Amniotic stem cell (primary cell): ENCODE measurements at places on chromosomes 2 and 18.
A peak's percentile ranks its signal among the peaks of the same experiment; 100 is the strongest.

DNA sequence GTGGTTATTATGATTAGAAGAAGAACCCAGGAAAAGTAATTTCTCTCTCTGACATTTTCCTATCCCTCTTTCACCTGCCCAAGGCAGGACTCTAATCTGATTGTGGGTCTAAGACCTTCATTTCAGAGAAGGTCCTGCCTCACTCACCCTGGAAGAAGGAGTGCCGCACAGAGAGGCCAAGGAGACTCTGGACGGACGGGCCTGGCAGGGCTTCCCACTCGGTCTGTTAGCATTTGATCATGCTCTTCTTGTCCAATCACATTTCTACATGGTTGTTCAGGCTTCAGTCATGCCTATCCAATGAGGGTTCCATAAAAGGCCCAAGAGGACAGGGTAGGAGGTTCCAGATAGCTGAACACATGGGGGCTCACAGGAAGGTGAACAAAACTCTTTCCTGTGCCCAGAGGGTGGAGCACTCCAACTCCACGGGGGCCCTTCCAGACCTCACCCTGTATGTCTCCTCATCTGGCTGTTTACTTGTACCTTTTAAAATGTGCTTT lies 27.0 kb downstream of the ZNF892 start:
- no peak for DNase-seq

- DNase-seq: no peak
These were observed 50.3 kb downstream of the SS18 start for GRCh38 chr18:26040051-26040656.

GRCh38 chr2:223203971-223204929 lies 152.3 kb downstream of the KCNE4 start:
- no peak for DNase-seq

- DNase-seq: no peak
These were observed 202.9 kb upstream of the TNP1 start for GRCh38 chr2:217062768-217063167.

- DNase-seq: peak; percentile 79
These were observed 182.0 kb downstream of the TCF4 start for GRCh38 chr18:55405893-55406406.

DNA sequence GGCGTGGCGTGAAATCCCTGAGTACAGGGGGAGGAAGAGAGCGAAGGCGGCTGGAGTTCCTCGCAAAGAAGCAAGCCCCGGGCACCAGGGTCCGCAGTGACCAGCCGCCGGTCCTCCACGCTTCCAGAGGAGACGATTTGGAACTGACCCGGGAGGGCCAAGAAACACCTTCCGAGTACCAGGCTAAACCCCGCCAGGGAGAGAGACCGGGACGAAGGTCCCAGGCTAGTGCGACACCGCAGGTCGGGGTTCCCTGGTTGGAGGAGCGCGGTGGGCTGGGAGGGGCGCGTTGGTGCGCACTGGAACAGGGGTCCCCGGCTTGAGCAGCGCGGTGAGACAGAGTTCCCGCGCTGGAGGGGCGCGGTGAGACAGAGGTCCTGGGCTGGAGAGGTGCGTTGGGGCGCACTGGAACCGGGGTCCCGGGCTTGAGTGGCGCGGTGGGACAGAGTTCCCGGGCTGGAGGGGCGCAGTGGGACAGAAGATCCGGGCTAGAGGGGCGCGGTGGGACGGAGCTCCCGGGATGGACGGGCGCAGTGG lies 901 bp downstream of the WDFY1 start:
- no peak for DNase-seq

- no peak for DNase-seq
These were observed 156.6 kb upstream of the ETAA1 start for GRCh38 chr2:67240507-67240906.

DNA sequence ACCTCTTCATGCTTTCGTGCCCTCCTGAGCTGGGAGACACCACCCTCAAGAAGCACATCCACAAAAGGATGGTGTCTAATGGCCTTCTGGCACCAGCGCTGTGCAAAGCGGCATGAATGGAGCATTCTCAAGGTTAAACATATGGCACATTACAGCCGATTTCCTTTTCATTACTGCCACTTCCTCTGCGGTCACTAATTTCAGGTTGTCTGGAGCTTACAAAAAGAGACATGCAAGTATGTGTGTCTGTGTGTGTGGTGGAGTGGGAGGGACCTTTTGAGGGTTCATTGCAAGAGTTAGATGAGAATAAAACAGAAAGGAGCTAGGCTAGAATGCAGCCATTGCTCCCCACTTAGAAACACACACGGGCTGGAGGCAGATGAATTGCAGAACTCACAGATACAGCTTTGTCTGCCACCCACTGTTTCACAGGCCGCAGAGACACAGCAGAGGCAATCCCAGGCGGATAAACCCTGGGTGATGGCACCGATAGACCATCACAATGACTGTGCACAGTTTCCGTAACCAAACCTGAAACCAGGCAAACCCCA lies 76.0 kb downstream of the TGIF1 start:
- DNase-seq: no peak

- DNase-seq: no peak
These were observed 27.2 kb downstream of the ASXL3 start for GRCh38 chr18:33605250-33605649.

DNA sequence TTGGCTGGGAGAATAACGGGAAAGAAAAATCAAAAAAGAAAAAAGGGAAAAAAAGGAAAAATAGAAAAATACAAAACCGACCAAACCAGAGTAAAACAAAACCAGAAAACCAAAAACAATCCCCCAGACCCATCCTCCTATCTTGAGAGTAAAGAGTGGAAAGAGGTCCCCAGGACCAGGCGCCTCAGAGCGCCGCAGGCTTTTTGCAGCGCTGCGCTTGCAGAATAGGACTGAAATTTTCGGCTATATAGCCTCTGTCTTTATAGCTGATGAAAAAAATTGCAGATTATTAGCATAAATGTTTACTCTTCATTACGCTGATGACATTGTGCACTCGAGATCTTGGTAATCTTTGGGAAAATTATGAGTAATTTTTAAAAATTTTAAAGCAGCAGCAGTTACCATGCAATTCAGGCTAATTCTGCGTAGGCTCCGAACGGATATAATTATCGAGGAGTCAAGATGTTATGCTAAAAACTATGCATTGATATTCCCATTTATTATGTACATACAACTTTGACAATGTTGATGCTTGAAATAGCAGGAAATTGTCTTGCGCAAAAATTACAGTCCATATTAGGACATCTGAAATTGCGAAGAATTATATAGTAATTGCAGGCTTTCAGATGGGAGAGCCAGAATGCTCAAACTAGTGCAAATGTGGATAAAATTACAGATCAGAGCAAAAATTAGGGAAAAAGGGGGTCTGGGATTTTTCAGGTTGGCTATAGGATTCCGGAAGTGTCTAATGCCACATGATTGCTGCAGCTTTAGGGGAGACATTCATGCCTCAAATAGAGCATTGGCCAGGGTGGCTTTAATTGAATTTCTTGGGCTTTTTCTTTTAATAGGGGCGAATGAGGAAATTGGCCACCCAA lies 8.3 kb downstream of the DLX1 start:
- DNase-seq: no peak

DNA sequence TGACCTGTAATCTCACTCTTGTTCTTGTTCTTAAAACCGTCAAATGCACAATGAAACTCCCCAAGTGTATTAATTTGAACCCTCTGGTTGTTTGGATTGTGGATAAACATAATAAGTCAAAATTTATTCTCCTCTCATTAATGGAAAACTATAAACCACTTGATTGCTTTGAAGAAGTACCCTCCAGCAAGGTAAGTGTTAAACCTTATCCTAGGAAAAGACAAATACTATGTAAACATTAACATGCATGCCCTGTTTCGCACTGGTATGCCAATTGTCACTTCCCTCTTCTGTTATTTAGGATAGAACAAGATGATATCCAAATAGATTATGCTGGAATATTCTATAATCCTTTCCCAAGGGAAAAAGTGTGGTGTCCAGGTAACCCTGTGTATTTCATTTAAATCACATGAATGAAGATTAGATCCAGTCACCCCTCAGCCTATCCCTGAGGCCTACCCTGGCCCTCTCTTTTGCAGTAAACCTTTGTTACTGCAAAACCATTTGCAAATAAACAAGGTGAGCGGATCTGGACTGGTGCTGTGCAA lies 1.3 kb downstream of the ADI1 start:
- no peak for DNase-seq

- DNase-seq: no peak
These were observed 39.3 kb downstream of the TSHZ1 start for GRCh38 chr18:75249672-75250470.

DNA sequence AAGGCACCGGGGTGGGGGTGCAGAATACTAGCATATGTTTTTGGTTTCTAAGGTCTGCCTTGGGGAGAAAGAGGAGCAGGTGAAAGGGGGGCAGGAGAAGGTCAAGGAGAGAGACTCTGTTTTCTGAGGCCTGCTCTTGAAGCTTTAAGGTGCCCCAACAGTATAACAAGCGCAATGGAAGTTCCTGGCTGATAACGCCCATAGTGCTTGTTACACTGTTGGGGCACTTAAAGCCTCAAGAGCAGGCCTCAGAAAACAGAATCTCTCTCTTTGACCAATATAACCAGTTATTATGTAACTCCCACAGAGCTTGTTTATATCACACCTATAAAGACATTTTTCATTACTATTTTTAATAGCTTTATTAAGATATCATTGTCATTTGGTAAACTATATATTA lies 16.5 kb downstream of the OXER1 start:
- DNase-seq: no peak

- no peak for DNase-seq
These were observed 155.2 kb downstream of the IRS1 start for GRCh38 chr2:226644399-226644865.

DNA sequence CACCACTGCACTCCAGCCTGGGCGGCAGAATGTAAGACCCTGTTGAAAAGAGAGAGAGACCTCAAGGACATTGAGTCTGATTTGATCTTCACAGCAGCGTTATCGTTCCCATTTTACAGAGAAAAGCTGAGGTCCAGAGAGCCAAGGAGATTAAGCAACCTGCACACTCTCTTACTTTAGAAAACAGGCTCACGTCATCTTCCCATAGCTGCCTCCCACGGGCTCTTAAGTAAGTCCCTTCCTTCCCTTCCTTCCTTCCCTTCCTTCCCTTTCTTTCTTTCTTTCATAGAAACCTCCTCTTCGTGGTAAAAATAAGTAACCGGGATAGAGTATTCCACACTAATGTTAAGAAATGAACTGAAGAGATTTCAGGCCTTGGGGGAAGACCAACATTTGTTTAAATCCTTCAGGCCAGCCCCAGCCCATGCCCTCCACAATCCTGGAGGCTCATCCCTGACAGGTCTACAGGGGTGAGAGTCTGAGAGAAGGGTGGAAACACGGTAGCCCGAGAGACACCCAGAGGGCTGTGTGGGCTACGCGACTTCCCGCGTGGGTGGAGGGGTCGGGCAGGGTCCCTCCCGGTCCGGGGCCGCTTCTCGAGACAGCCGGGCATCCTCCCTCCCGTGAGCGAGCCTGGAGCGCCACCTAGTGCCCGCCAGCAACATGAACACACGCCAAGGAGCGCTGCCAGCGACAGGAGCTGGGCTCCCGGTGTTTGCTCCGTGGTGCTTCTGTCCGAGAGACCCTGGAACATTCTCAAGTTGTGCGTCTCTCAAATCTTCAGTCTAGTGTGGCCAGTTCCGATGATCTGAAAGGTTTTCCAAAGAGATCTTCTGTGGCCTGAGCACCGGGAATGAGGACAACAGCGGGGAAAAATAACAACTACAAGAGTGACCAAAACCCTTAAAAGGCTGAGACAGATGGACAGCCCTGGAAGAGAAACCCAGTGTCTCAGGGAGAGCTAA lies 160.3 kb downstream of the INO80D start:
- no peak for DNase-seq

DNA sequence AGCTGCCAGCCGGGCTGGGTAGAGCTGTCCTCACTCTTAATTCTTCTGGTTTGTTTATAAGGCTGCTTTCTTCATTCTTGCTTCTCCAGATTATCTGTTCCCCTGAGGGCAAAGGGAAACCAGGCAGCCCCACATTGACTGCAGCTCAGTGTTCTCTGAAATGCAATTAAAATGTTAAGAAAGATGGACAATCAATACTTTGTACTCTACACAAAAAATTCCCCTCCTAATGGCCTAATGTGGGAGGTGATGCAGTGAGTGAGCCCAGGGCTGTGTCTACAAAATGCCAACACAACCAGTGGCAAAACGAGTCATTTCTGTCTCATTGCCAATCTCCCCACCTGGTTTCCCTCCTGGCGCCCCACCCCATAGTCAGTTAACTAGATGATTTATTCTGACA lies 541.7 kb upstream of the RAB6C start:
- no peak for DNase-seq

GRCh38 chr18:13216092-13216582 lies 2.4 kb upstream of the LDLRAD4 start:
- peak; percentile 31 for DNase-seq

- no peak for DNase-seq
These were observed 214.7 kb downstream of the CYP26B1 start for GRCh38 chr2:71932780-71933466.

DNA sequence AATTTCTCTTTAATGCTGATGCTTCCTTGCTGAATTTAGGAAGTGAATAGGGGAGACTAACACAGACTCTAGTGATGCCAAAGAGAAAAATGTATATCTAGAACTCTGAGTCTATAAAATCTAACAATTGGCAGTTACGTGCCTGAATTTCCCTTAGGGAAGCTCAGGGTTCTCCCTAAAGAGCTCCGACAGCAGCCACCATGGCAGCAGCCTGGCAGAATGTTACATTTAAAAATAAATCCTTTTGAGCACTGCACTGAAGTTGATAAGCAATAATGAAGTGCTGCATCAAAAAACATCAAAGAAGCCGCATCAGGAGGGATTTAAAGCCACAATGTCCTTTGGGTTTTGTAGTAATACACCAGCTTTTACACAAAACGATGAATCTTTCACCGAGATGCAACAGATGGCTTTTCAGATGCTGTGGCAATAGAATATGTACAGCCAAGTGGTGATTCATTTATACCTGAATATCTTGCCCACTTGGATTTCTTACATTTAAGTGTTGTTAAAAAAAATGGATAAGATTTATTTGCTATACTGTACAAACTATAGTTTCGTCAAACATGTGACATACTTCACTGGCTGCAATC lies 291.2 kb upstream of the SESTD1 start:
- no peak for DNase-seq
